Omental fat pad (tissue), 4 donors: ENCODE measurements at places on chromosomes 12 and 14. TPM values are rescaled to one million over a fixed set of nuclear protein-coding genes. Genes with fewer than 3 reads are reported as not detected.

RNASE3 gene
- not detected for total RNA-seq

SLC25A47 gene
- not detected for total RNA-seq

KLHL33 gene
- 2.0 TPM for total RNA-seq

SH2B3 gene
- 55.8 TPM for total RNA-seq

ARHGEF25 gene
- 22.1 TPM for total RNA-seq

NCAPD2 gene
- total RNA-seq = 36.3 TPM

SLC6A12 gene
- 0.46 TPM for total RNA-seq

SYNDIG1L gene
- 0.48 TPM for total RNA-seq

PCED1B gene
- total RNA-seq = 1.9 TPM

VSIG10 gene
- total RNA-seq = 73.9 TPM

JDP2 gene
- 82.1 TPM for total RNA-seq
